ENCODE measurements at places on chromosomes 12 and 14.

DNA sequence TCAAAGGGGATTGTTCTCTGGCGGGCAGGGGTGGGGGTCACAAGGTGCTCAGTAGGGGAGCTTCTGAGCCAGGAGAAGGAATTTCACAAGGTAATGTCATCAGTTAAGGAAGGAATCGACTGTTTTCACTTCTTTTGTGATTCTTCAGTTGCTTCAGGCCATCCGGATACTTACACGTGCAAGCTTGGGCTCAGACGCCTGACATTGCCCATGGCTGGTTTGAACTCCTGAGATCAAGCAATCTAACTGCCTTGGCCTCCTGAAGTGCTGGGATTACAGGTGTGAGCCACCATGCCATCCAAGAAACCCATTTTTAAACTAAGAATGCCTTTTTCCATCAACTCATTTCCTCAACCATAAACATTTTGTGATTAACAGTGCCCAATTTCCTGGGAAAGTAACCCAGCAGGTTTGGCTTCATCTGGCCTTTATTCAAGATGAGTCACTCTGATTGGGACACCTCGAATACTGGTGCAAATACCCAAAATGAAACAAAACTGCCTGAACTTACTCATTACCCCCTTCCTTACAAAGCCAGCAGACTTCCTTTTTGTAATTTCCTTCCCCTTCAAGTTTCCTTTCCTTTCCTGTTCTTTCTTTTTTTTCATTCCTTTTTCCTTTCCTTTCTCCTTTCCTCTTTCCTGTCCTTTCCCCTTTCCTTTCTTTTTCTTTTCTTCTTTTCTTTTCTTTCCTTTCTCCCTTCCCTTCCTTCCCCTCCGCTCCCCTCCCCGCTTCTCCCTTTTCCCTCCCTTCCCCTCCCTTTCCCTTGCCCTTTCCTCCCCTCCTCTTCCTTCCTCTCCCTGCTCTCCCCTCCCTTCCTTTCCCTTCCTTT lies 10.2 kb upstream of the RNASE10 start:
- DNase-seq: no peak

DNA sequence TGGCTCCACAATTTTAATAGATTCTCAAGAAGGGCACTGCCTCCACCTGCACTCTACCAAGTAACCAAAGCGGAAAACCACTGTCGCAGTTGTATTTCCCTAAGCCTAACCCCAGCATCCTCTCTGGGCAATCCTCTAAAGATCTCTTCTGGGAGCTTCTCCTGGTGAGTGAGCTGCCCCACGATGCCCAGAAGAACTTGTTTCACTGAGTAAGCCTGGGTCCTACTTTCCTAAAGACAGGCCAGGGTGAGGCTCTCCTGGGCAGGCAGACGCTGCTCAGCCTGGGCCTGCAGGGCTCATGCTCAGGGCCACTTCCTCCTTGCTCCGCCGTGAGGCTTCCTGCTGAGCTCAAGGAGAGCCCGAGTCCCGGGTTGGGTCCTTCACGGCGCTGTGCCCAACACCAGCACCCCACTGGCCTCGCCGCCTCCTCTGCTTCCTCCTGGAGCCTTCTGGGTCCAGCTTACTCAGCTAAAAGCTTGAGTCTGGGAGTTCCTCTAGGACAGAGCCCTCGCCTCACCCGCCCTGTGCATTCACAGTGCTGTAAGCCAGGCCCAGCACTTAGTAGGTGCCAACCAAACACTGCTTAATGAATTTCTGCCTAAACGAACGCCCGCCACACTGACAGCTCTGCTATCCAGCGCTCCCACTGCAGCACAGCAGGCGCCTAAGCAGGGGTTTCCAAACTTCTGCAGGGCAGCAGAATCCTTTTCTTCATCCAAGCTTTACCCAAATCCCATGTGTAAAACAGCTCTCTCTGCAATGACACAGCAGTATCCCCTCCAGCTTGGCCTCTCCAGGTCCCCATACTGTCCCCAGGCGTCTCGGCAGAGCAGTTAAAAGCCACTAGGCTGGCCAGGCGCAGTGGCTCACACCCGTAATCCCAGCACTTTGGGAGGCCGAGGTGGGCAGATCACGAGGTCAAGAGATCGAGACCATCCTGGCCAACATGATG lies 5.7 kb downstream of the RAB35 start:
- DNase-seq: no peak

DNA sequence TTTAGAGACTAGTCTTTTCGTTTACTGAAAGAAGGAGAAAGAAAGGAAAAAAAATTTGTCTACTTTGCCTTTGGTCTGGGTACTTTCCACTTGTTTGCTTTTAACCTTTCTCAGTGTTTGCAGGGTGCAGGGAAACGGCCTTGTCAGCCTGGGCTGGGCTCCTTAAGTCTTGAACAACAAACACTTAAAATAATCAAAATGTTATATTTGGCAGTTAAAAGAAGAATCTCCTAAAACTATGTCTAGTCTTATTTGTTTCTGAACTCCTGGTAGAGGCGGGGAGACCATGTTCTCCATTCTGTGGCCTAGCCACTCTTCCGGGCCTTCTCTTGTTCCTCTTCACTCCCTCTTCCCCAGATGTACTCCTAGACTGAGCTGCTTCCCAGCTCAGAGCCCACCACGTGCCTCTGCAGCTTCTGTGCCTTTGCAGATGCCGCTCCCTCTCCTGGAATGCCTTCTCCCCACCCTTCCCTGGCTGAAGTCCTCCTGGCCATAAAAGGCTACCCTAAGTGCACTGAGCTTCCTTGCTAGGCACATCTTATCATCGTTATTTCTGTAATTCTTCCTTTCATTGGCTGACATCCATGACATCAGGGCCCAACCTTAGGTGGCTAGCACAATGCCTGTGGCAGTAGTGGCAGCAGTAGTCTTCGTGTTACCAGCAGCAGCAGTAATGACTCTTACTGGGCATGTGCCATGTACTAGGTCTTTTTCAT lies 432.9 kb downstream of the ZFP36L1 start:
- DNase-seq: no peak

DNA sequence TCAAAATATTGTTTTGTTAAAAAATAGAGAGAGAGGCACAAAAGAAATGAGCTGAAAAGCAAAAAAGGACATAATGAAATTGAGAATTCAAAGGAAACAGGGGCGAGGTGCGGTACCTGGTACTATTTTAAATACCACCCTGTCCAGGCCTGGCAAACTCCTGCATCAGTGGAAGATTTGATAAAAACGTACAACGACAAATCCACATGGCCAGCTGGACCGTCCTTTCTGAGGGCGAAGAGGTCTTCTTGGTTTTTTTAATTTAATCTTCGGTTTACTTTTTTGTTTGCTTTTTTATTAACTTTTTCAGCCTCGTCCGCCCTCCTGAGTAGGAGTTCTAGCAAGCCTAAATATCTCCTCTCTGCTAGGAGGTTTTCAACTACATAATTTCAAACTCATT lies 11.9 kb downstream of the BCL11B start:
- DNase-seq: no peak

GRCh38 chr14:85079842-85080730 lies 449.9 kb upstream of the FLRT2 start:
- no peak for DNase-seq

- no peak for DNase-seq
Measured at GRCh38 chr14:32352631-32353030, 23.5 kb downstream of the AKAP6 start.

GRCh38 chr14:99004112-99004511 lies 267.9 kb downstream of the BCL11B start:
- no peak for DNase-seq

DNA sequence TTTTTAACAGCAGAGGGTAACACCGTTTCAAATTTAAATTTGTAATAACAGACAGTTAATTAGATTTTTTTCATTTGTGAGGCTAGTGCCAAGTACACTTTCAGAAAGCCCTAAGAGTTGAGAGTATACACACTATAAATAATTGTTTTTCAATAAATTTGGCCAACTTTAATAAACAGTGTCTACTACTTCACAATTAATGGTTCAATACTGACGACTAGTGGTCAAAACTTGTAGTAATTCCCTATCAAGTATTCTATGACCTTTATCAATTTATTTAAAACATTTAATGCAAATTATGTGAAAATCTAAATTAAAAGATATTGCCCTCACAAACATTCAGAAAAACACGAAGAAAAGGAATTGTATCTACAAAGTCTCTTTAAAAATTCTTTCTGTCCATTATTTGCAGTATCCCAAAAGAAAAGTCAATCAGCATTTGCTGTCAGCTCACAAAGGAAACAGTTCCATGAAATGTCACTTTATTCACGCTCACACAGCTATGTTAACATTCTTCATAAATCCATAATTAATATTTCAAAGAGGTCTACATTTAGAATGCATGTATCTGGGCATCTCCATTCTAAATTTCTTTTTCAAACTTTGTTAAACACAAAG lies 91.2 kb downstream of the CEP128 start:
- peak; percentile 38 for DNase-seq

- DNase-seq: no peak
Measured at GRCh38 chr12:30878024-30878423, 48.5 kb upstream of the TSPAN11 start.

- DNase-seq: no peak
Measured at GRCh38 chr14:86104691-86105265, 574.8 kb downstream of the FLRT2 start.

DNA sequence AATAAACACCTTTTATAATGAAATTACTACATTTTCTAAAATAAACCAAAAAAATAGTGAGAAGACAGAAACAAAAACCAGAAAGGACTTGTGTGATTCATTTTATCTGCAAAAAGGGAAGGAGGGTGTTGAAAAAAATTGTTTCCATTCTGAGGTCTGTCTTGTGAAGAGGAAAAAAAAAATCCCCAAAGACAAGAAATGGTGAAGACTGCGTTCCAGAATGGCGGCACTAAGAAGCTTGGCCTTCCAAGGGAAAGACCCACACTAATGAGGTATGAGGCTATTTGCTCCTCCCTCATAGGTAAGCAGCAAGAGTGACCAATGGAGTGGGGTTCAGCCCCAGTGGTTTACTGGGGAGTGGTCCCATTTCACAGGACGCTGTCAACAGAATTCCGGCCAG lies 35.0 kb downstream of the GNPTAB start:
- DNase-seq: no peak

- DNase-seq: no peak
Measured at GRCh38 chr12:51493281-51493680, 68.7 kb downstream of the SLC4A8 start.

DNA sequence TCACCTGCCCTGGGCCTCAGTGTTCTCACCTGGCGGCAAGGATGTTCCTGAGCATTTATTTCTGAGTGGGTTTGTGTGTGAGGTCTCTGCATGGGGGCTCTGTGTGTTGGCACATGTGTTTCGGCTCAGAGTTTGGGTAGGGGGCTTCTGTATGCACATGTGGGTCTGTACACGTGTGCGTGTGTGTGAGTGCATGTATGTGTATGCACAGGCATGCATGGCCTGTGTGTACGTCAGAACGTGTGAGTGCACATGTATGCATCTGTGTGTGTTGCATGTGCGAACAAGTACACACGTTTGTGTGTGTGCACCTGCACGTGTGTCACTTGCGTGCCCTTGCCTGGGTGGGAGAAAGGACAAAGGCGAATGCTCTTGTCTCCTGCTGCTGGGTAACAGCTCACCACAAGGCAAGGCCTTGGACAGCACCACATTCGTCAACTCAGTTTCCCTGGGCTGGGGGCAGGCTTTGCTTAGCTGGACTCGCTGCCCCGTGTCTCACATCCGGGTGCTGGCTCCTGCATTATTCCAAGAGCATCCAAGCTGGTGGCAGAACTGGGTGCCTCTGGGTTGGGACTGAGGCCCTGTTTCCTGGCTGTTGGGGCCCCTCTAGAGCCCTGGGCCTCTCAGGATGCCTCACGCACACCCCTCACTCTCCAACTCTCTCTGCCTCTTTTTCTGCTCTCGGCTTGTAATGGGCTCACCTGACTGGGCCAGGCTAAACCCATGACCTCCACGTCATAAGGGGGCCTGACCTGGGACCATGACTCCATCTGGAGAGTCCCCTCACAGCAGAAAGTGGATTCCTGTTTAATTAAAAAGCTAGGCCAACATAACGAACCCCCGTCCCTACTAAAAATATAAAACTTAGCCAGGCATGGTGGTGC lies 153.6 kb upstream of the C14orf180 start:
- DNase-seq: no peak

DNA sequence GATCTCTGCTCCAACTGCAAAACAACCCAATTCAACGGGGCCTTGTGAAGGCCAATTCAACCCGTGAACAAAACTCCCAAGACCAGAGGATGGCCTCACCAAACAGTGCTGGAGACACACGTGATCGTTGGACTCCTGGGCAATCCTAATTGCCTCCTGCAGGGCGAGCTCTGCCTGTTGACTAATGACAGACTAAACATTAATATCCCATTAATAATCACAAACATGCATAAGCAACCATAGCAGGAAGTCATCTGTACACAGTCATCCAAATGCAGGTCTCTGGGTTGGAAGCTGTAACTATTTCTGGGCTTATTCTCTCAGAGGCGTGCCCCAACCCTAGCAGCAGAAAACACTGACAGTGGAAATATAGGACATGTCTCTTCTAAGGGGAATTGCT lies 21.0 kb downstream of the ANAPC5 start:
- no peak for DNase-seq

DNA sequence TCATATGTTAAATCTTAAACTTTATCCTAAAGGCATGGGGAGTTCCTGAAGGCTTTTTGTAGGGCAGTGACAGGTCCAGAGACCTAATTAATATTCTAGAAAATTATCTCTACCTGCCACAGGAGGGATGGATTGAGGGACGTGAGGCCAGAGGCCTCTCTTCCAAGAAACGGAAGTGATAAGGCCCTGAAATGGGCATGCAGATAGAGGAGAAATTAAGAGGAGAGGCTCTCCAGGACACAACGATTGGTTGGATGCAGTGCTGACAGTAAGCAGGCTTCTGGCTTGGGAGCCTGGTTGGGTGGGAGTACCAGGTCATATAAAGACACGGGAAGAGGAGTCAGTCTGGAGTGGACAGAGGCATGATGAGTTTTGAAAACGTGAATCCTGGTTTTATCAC lies 3.1 kb upstream of the BORCS5 start:
- no peak for DNase-seq

DNA sequence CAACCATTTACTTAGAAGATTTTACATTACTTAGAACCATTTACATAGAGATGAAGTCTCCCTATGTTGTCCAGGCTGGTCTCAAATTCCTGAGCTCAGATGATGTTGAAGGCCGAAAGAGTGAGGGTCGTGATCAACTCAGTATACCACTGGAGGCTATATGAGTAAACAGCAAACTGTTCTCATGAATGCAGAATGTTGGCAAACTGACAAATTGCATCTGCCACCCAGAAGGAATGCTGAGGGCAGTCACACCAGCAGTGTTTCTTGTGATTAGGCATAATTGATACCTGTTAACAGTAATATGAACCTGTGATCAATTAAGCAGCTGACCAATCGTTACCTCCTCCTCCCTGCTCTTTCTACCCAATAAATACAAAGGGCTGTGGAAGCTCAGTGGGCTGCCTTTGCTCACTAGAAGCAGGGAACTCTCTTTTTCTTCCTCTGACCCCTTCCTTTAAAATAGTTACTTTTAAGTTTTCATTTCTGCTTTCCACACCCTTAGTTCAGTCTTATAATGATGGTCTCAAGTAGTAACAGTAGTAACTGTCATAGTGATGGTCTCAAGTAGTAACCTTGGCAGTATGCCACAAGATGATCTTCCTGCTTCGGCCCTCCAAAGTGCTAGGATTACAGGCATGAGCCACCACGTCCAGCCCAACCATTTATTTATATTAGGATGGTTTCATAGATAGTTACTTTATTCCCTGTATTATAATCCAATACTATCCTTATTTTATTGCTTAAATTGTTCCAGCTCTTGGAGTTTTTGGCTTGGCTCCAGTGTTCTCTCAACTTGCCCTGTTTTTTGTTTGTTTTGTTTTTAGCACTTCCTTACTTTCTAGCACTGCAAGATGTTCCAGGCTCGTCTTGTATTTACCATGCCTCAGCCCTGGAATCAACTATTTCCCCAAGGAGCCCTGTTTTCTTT lies 25.8 kb downstream of the LIMA1 start:
- DNase-seq: peak; percentile 16
